ENCODE measurements at places on chromosomes 6 and 20.

DNA sequence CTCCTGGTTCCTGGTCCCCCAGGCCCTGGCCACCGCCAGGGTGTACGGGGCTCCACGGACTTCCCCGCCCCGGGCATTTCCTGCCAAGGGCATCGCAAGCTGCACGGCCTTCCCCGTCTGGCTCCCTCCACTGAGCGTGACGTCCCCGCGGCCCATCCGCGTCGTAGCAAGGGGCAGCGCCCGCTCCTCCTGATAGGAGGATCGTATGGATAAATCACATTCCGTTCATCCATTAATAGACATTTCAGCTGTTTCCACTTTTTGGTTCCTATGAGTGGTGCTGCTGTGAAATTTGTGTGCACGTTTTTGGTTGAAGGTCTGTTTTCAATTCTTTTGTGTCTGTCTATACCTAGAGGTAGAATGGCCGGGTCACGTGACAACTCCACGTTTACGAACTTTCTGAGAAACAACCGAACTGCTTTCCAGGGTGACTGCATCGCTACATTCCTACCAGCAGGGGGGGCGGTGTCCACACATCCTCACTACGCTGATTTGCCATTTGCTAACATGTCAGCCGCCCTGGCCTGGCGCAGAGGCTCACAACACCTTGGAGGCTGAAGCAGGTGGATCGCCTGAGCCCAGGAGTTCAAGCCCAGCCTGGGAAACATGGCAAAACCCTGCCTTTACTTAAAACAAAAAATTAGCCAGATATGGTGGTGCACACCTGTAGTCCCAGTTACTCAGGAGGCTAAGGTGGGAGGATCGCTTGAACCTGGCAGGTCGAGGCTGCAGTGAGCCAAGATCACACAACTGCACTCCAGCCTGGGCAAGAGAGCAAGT, 37.7 kb downstream of the KCNQ2 start:
- peak; percentile 65 for DNase-seq

DNA sequence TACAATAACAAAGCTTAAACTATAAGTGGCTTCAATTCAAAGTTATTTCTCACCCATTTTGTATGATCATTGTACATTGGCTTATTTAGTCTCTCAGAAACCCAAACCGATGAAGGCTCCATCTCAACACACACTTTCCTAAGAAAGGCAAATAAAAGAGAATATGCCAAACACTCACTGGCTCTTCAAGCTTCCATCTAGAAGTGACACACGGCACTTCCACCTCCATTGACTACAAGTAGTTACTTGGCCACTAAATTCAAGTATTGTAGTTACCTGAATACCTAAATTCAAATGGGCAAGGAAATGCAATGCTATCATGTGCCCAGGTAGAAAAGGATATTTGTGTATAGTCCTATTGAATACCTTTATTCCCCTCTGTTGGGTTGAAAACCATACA, 170.6 kb downstream of the OGFRL1 start:
- DNase-seq, result no peak

GRCh38 chr6:127792616-127793015, 108.2 kb downstream of the THEMIS start:
- no peak for DNase-seq

DNA sequence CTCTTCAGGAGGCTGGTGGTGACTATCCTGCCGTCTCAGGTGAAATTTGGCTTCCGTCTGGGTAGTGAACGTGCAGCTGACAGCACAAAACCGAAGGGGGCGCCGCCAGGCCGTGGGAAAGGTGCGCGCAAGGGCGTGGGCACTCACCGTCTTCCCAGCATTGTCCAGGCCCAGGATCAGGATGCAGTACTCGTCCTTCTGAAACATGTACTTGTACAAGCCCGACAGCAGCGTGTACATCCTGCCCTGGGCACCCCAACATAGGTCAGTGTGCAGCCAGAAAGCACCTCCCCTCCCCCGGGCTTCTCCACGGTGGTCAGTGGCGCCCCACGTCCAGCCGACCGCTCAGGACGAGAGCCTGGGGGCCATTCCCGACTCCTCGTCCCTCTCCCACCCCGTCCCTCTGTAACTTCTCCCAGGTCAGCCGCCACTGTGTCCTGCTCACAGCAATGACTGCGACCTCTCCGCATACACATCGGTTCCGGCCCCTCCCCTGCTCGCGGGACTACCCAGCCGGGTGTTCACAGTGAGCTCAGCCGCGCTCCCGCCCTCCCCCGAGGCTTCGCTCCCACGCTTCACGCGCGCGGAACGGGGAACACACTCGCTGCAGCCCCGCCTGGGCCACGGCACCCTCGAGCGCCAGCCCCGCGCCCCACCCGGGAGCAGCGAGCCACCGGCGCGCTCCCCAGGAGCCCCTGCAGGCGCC, 771 bp downstream of the ARFRP1 start:
- no peak for DNase-seq

- DNase-seq, result no peak
Measured at GRCh38 chr6:26027491-26028211, 59.6 kb upstream of the HFE start.

GRCh38 chr20:1457992-1458391, 8.7 kb downstream of the NSFL1C start:
- no peak for DNase-seq

GRCh38 chr20:59008715-59009336, 1.8 kb upstream of the CTSZ start:
- DNase-seq, result no peak

- peak; percentile 45 for DNase-seq
Measured at GRCh38 chr6:43454290-43454695, 1.1 kb downstream of the DLK2 start.

- DNase-seq, result no peak
Measured at GRCh38 chr6:87724983-87725811, 23.2 kb upstream of the AKIRIN2 start.

DNA sequence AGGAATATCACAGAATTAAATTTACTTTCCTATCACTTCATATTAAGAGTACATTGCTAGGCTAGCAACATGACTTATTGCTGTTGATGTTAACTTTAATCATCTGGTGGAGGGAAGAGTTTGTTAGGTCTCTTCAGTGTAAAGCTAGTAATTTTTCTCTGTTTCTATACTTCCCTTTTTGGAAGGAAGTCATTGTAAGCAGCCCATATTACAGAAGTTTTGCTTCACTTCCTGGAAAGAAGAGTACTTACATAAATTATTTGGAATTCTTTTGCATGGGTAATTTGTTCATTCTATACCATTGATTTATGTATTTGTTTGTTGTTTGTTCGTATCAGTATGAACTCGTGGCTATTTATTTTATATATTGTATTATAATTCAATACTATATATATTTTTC, 405.2 kb downstream of the RFPL4B start:
- no peak for DNase-seq

- DNase-seq, result no peak
Measured at GRCh38 chr6:53724501-53724900, 58.9 kb upstream of the KLHL31 start.

DNA sequence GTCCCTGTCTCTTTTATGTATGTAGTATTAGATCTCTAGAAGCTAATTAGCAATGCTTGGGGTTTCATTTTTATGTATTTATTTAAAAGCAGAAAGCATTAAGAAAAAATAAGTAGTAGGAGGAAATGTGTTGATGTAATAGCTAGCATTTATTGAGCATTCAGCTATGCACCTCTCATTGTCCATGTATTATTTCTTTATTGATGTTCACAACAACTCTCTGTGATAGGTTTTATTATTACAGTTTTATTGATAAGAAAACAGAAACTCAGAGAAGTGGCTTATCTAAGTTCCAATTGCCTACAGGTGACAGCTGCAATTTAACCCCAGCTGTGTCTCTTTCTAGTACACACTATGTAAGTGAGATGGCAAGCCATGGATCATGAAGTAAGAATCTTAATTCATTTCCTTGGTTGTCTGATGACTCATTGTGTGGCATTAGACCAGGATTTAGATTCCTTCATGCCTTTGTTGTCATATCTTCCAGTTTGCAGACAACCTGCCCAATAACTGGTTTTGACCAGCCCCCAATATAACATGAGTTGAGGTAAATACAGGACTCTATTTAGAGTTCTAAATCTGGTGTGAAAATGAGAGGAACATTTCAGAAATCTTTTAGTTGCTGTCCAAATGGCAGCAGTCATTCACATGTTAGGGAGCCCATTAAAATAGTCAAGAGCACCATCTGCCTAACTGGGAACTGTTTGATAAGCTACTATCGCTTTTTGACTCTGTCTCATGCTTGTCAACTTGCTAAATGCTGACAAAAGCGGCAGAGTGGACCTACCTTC, 170.8 kb upstream of the PHACTR1 start:
- no peak for DNase-seq

- DNase-seq, result peak; percentile 37
Measured at GRCh38 chr6:16318538-16318937, 80.2 kb downstream of the GMPR start.

DNA sequence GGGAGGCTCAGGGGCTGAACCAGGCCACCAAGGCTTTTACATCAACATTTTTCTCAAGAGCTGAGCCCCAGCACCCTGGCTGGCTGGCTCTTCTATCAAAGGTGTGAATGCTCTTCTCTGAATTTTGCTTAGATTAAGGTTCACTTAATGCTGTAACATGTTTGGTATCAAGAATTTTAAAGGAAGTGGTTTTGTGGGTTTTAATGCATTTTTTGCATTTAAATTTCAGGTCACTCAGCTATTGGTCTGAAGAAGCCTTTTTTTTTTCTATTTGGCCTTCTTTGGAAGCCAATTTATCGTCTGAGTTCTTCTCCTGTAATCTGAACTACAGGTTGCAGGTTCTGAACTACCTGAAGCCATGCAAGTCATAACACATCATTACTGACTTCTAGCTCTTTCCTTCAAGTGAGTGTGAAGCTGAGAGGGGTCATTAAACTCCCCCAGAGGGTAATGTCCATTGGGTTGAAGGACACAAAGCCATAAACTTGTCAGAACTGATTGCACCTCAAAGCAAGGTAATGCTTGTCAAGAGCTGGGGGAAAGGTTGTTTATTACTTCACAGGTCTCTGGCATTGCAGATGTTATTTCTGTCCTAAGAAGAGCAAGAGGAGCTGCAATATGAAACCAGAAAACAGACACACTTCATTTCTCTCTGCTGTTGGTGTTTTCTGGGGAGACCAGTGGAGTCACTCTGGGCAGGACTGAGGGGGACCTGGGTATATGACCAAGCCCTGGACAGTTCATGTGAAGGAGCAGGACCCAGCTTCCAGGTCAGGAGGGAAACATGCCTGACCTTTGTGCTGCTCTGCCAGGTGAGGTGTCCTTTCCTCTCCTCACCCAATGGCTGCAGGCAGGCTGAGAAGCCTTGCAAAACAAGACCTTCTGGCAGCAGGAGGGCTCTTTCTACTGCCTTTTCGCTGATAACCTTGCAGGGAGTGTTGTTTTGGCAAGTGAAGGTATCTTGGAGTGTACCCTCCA, 26.1 kb upstream of the NEDD9 start:
- DNase-seq, result no peak

GRCh38 chr20:38190936-38191371, 25.9 kb upstream of the TGM2 start:
- no peak for DNase-seq

DNA sequence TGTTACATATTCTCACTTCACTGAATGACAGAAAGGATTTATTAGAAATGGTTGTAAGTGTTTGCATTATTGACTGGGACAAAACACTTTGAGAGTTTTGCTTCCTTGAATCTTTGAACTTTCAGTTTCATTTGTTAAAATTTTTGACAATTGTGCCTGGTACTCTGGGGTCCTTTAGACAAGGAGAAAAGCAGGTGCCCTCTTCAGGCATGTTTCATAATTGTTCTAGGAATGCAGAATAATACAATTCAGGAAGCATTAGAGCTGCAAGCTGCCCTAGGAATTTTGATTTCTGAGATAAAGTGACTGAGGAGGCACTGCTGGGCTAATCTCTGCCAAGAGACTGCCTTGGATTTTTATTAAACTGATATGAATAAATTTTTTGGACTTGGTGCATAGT, 49.7 kb downstream of the TOP1 start:
- DNase-seq, result no peak

GRCh38 chr20:17499041-17499440, 32.1 kb downstream of the BFSP1 start:
- DNase-seq, result no peak

DNA sequence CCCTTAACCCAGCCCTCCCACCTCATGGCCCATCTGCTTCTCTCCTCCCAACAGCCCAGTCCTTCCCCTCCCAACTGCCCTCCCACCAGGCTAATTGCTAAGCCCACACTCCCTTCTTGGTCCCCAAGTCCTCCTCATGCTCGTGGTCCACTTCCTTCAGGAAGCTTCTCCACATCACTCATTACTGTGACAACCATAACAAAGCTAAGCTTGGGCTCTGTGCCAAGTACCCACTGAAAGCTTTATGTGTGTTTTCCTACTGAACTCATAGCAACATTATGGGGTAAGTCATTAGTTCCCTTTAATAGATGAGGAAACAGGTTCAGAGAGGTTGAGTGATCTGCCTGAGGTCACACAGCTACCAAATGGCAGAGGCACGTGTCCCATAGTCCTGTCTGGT, 16.2 kb downstream of the FRS3 start:
- no peak for DNase-seq

DNA sequence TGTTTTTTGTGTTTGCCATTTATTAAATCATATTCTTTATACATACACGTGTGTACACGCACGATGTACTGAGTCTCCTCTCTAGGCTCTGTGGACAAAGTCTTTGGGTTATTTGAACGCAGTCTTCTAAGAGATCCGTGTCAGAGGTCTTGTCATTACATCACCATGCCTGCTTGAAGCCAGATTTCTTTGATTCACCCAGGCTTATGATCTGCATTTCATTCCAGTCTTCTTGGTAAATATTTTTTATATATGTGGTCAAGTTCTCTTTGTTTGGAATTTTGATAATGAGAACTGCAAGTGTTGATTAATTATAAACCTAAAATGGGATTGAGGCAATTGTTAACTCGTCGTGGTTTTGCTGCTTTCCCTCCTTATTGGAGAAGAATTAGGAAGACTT, 34.6 kb downstream of the KCNS1 start:
- DNase-seq, result no peak

GRCh38 chr6:134256862-134257261, 61.0 kb downstream of the SGK1 start:
- DNase-seq, result no peak

- DNase-seq, result no peak
Measured at GRCh38 chr20:21556398-21556797, 42.5 kb upstream of the NKX2-2 start.

- DNase-seq, result no peak
Measured at GRCh38 chr6:7154341-7155139, 46.8 kb downstream of the RREB1 start.

GRCh38 chr6:6681075-6681849, 92.7 kb downstream of the LY86 start:
- no peak for DNase-seq

GRCh38 chr6:13319891-13320564, 8.3 kb downstream of the TBC1D7 start:
- no peak for DNase-seq

DNA sequence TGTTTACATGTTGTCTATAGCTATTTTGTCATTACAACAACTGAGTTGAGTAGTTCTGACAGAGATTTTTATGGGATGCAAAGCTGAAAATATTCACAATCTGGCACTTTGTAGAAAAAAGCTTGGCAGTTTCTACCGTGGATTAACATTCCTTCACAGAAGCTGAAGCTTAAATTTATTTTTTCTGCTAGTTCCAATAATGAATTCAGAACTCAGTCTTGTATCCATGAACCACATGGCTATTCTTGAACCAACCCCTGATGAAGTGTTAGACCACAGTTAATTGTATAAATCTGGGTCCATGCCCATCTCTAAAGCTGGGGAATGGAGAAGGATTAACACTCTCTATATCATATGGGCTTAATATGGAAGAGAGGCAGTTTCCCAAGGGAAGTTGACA, 743.8 kb upstream of the FLRT3 start:
- no peak for DNase-seq

- no peak for DNase-seq
Measured at GRCh38 chr6:111597291-111598086, 8.2 kb downstream of the TRAF3IP2 start.
